EL (cell line): ENCODE measurements at places on chromosomes 5 and 9.

DNA sequence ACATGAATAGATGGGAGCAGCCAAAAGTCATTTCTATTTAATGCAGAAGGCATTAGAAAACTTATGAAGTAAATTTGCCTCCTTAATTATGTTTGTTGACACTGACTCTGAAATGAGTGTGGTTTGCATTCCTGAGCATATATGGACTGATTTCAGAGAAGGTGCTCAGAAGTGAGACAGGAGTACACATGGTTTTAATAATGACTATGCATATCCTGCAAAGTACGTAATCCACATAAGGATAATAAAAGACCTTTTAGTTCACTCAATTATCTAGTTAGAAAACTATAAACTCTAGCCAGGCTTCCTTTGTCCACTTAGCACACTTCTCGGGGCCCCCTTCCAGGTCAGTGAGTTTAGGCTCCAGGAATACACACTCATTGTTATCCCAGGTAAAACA, 75.7 kb upstream of the SNX2 start:
- DNase-seq = no peak

DNA sequence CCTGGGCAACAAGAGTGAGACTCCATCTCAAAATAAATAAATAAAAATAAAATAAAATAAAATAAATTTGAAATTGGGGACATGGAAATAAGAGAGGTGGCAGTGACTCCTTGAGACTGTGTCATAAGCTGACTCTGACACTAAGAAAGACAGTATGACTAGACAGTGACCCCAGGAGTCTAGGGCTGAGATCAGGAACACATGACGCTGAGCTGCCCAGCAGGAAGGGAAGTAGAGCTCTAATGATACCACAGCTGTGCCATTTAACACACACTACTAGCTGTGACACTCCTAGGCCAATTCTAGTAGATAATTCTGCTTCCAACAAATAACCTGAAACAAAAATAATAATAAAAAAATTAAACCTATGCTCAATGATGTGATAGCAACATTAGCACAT, 293.0 kb downstream of the SEC61B start:
- DNase-seq = no peak

DNA sequence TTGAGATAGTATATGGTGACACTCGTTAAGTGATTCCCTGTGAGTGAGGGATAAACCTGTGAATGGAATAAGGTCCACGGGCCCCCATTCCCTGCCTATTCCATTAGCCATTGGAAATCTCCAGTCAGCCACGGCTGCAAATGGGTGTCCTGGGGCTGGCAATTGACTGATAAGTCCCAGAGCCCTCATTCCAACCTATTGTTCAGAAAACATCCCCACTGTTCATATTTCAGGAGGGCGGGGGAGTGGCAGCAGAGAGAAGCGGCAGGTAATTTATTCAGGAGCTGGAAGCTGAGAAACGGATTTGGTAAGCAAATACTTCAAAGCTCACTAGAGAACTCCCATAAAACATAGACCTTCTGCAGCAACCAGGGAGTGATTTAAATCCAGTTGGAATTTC, 42.0 kb downstream of the TMEM174 start:
- DNase-seq = no peak

DNA sequence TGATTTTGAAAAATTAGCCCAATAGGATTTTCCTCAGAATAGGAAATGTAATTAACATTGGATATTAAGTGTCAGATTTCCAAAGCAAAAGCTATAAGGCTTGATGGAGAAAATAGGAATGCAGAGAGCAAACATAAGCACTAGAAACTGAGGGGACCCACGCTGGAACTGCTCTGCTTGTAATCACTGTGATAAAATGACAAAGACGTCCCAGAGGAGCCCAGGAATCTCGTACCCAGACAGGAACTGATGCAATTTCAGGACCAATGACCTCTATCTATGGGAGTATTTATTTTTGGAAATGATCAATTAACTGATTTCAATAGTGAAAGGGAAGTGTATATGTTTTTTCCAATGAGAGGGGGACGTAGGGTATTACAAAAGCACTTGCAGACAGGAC, 714.5 kb upstream of the WWC1 start:
- no peak for DNase-seq

- no peak for DNase-seq
Measured at GRCh38 chr9:17837965-17838364, 259.1 kb downstream of the SH3GL2 start.

DNA sequence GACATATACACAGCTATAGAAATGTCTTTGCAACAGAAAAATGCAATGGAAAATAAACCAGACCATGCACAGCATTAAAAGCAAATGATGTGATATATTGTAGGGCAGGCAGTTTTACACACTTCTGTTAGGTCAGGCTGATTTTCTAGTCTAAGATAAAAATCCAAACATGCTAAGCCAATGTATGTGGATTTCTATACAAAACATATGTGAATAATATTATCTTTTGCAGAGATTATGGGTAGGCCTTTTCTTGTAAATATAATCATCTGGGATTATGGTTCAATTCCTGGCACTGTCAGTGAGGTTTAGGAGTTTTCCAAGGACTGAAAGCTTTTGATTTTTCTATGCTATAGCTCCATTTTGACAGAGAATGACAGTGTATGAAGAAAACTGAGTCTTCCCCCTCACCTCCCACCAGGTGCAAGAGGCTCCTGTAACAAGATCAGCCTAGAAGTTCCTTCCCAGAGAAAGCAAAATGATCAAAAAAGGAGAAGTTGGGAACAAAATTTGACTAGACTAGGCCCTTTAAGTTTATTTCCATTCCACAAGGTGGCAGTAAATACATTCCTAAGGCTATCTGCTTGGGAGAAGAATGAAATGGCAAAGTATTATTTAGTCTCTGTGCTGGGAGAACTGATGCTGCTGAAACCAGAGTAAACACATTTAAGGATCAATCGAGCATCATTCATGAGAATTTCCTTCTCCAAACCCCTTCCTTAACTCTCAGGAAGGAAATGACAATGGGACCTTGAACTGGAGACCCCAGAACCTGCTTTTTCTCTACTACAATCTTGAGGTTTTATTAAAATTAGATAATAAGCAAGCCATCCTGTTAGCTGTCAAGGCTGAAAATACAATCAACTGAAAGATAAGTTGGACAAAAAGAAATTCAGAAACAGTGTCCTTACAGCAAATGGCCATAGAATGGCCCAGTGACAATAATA, 133.0 kb upstream of the TUT7 start:
- peak; percentile 49 for DNase-seq

- peak; percentile 4 for DNase-seq
Measured at GRCh38 chr5:64292611-64293215, 127.1 kb downstream of the RNF180 start.

DNA sequence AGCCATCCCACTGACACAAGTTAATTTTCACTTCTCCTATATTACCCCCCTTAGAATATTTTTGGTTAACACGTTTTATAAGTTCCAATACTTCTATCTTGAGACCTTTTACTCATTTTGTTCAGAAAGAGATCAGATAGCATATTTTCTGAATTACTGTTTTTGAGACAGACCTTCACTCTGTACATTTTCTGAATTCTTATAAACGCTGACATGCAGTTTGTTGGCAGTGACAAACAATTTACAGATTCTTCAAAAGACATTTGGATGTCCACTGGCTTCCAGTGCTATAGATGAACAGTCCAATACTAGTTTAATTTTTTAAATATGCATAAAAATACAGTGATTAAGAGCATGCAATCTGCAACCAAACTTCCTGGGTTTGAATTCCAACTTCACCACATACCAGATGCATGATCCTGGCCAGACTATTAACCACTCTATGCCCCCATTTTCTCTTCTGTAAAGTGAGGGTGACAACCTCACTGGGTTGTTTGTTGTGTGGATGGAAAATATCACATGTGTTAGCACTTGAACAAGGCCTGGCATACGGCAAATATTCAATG, 142.1 kb downstream of the AGTPBP1 start:
- peak; percentile 29 for DNase-seq

DNA sequence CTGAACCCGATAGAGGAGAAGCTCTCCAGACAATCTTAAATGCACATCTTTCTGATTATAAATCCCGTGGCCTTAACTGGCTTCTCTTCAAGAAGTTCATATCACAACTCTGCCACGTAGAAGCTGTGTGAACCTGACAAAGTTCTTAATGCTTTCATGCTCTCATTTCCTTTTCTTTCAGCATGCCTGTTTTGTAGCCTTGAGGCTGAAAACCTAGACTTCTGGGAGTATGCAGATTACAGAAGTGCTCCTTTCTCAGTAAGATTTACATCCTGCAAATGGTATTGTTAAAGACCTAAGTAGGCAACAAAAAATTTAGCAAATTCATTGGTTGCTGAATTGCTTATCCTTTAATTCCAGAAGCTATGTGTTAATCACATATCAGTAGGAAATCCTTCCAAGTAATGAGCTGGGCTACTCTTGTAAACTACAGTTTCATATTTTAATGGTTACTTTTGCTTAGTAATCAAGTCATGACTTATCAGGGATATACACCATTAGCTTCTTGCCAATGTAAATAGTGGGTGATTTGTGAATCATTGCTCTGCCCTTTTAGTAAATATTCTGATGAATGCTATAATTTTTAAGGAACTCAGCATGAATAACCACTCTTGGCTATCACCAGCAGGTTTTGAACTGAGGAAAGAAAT, 334.7 kb downstream of the FBXL7 start:
- peak; percentile 87 for DNase-seq

DNA sequence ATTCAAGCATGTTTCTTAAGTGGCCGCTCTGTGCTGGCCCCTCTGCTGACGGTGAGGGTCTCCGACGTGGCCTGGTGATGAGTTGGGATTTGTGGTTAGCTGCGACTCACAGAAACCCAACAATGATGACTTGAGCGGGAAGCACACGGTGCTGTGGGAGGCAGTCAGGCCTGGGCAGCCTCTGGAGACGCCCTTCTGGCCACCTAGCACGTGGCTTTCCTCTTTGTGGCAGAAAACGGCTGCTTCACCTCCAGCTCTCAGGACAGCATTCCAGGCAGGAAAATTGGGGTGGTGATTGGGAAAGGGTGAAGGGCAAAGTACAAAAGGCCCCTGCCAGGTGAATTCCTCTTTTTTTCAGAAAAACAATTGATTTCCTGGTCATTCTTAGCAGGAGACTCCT, 17.5 kb upstream of the IER5L start:
- DNase-seq = no peak

DNA sequence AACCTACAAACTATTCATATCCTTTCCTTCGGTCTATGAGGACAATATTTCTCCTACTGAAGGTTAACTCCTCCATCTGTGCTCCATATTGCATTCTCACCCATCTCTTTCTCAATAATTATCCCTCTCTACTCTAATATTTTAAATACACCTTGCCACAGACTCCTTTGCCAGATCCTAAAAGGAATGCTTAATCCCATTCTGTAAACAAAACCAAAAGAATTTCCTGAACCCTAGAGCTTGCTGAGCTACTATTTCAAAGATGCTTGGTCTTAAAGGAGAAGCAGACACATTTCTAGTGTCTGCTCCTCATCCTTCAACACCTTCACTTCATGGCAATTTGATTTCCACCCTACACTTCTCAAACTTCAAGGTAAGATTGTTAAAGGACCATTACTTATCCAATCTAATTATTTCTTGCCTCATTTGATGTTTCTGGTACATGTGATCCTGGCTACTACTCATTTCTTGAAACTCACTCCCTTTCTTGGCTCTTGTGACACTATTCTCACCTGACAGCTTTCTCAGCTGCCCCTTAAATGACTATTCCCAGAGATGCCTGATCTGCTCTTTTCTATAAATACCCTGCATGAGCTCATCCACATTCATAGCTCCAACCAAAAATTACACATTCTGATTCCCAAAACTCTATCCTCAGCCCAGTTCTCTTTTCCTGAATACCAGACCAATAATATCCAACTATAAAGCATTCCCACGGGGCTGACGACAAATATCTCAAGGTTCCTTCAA, 20.2 kb downstream of the HOMER1 start:
- DNase-seq = no peak

GRCh38 chr5:154642499-154643245, 112.5 kb upstream of the LARP1 start:
- peak; percentile 38 for DNase-seq

GRCh38 chr5:171810227-171810626, 24.6 kb downstream of the SMIM23 start:
- no peak for DNase-seq

- DNase-seq = no peak
Measured at GRCh38 chr9:93187047-93187446, 3.1 kb downstream of the WNK2 start.

DNA sequence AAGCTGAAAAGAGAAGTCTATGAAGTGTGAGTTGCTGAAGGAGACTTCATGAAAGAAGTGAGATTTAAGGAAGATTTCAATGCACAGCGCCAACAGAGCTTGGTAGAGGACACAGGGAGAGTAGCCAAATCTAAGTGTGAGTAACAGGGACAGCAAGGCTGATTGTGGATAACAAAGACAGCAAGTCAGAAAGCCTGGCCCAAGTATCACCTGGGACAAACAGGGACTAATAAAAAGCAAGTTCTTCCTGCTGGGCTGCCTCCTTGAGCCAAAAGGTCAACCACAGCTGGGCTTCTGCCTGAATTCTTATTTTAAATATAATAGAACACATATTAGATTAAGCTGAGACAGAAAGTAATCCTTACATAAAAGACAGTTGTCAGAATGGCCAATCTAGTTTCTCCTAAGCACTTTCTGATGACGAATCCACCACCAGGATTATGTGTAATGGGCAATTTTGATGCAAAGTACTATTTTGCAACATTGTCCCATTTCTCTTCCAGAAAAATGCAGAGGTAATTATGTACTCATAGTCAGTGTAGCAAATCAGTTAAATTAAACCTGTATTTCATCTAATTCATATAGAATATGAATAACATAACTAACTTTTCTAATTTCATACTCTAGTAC, 73.8 kb downstream of the MAPKAP1 start:
- DNase-seq = no peak

DNA sequence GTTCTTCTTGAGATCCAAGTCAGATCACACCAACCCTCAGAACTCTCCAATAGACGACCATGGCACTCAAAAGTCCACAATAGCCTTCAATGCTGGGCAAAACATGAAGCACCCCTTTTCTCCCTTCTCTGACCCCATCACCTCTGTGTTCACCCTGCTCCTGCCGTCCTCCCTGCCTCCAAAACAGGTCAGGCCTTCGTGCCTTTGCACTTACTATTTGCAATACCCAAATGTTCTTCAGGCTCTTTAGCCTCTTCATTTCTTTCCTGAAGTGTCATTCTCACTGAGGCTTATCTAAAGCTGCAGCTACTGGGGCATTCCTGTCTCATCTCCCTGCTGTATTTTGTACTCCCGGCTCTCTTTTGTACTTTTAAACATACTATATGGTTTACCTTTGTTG, 2.0 kb upstream of the ROPN1L start:
- DNase-seq = no peak

DNA sequence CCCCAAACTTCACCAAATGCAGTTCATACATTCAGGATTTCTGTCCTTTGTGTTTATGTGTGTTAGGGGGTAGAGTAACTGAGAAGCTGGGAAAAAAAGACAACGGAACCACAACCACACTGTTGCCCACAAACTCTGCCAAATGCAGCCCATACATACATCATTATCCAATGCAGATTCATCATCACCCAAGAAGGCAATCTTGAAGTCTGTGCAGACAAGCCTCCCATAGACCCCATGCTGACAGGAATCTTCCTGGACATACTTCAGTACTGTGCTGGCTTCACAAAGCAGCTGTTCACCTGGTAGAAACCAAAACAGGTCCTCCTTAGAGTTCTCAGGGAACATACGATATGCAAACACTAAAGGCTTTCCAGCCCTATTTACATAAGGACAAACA, 38.9 kb downstream of the MTMR12 start:
- no peak for DNase-seq

GRCh38 chr9:96441798-96442445, 8.0 kb upstream of the HABP4 start:
- peak; percentile 37 for DNase-seq

- DNase-seq = no peak
Measured at GRCh38 chr9:111632060-111632459, 926 bp downstream of the DNAJC25 start.
